H4 (cell line): ENCODE measurements at places on chromosomes 5 and 9.

GRCh38 chr5:121182788-121183490, 668.7 kb upstream of the FTMT start:
- no peak for DNase-seq

DNA sequence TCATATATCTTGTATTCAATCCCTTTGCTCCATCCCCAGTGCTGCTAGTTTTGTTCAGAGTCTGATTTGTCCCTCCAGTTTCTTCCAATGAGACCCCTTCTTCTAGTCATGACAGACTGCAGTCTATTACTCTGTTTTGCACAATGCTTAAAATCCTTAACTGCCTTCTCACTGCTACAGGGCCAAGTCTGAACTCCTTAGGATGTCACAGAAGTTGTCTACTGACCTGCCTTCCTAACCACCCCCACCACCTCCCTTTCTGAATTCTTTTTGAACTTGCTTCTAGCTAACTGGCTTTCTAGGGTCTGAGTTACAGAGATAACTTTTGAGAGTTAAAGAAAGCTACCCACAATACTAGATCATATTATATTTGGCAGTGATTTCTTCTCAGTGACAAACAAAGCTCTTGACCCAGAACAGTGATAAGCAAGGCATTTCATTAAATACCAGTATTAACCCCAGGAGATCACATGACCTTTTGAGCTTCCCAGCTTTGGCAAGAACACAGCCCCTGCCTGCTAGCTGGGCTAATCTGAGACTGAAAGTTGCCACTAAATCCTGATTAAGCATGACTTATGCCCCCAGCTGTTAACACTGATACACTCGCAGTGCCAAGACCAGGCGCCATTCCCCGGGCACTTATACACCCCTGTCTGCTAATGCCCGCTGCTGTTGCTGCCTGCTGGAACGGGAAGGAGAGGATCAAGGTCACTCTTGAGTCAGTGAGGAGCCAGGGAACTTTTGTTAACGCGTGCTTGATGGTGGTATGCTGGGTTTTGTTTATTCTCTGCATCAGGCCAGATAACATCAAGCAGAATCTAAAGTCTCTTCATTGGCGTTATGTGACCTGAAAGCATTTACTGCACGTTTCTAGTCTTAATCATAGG, 36.4 kb upstream of the ADAMTSL1 start:
- peak; percentile 36 for DNase-seq

- no peak for DNase-seq
These were observed 6.3 kb downstream of the DAPK1 start for GRCh38 chr9:87503927-87504326.

DNA sequence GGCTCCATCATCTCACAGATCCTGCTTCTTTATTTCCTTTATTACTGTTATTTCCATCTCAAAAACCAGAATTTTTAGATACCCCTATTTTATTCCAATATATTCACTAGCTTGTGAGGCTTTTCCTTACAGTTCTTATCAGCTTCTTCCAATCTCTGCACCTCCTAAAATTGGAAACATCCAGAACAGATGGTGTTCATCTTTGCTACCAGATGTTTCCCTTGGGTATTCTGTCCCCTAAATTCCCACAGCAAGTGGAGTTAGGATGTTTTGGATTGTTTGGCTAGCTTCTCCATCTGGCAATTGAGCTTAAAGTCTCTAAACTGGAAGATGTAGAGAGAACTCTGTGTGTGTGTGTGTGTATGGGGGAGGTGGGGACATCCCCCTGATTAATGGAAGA, 580.4 kb downstream of the DTWD2 start:
- no peak for DNase-seq

DNA sequence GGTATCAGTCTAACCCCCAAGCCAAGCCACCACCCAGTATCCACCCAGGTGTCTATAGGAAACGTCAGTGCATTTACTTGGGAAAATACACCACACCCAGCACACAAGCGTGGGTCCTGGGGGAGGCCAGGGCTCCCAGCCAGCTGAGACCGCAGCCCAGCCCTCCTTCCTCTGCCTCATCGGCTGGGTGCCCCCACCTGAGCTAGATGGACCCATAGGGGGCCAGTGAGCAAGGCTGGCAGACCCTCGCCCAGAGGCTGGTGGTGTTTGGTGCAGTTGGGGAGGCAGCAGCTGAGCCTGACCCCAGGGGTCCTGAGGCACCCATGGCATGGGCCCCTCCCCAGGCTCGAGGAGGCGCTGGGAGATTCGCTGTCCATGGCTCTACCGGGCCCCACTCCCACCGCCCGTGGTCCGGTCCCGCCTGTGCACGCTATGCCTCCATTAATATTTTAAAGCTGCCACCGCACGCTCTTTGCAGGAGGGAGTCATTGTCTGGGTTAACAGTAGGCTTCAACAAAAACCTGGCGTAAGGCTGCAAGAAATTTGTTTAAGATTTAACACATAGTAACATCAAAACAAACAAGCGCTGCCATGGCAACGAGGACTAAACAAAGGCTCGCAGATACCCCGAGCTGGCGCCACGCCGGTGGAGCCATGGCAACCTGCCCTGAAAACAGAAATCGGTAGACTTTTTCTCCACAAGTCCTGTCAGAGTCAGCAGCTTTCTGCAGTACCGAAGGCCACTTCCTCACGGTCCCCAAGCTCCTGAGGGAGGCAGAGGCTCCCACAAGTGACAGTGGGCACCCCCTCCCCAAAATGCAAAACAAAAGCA, 20.6 kb downstream of the TPPP start:
- peak; percentile 85 for DNase-seq

- peak; percentile 40 for DNase-seq
These were observed 47.7 kb downstream of the LIX1 start for GRCh38 chr5:97094579-97095317.

GRCh38 chr5:134086225-134086942, 28.1 kb upstream of the TCF7 start:
- DNase-seq: no peak

GRCh38 chr5:56493766-56494165, 260.6 kb upstream of the ANKRD55 start:
- no peak for DNase-seq

DNA sequence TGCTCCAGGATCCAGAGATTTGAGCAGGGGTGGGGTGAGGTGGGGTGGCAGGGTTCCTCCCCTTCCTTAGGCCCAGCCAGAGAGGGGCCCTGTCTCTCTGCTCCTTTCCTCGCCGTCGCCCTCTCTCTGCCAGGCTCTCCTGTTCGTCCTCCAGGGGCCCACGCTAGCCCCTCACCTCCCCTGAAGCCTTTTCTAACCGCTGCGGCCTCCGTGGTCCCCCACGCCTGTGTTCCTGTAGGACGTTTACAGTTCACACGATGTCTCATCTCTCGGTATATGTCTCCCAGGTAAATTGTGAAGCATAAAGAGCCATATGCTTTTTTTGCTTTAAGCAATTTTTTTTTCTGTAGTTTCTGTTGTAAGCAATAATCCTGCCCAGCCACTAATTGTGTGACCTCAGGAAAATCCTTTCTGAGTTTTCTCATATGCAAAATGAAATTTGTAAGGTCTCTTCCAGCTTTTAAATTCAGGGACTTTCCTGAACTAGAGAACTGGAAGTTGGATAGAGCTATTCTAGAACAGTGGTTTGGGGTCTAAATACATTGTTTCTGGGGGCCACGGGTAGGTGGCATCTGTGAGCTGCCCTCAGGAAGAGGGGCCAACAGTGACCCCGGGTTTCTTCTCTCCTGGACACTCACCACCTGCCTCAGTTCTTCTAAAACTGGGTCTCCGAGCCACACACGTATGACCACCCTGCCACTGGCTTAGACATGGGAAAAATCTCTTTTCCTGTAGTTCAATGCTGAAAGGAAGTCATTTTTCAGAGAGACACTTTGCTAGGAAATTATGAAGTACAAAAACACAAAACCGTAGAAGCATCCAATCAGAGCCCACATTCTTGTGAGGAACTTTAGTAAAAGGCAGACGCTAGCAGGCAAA, 50.2 kb upstream of the ZNF366 start:
- no peak for DNase-seq

- no peak for DNase-seq
These were observed 979.5 kb downstream of the MAT2B start for GRCh38 chr5:164484948-164485347.

- DNase-seq: no peak
These were observed 15.9 kb upstream of the SYNPO start for GRCh38 chr5:150624334-150625163.

- no peak for DNase-seq
These were observed 311.7 kb upstream of the ZNF608 start for GRCh38 chr5:125057912-125058826.

GRCh38 chr5:173729079-173729765, 112.8 kb upstream of the BOD1 start:
- DNase-seq: no peak

DNA sequence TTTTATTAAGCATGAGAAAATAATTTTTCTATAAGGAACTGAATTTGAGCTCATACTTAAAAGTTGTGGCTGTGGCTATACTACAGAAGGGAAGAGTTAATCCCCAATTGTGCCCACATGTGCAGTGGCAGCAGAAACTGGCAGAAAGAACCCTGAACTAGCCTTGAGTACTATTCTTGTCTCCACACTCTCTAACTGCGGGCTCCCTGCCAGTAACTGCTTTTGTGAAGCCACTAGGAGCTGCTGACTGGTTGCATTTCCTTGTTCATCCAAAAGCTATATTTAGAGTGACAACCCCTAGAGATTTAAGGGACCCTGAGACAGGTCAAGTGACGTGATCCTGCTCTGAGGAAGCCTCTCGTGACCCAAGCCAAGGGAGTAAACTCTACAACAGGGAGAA, 238.6 kb downstream of the ELAVL2 start:
- DNase-seq: no peak

GRCh38 chr5:149323210-149323609, 22.1 kb upstream of the GRPEL2 start:
- DNase-seq: no peak

DNA sequence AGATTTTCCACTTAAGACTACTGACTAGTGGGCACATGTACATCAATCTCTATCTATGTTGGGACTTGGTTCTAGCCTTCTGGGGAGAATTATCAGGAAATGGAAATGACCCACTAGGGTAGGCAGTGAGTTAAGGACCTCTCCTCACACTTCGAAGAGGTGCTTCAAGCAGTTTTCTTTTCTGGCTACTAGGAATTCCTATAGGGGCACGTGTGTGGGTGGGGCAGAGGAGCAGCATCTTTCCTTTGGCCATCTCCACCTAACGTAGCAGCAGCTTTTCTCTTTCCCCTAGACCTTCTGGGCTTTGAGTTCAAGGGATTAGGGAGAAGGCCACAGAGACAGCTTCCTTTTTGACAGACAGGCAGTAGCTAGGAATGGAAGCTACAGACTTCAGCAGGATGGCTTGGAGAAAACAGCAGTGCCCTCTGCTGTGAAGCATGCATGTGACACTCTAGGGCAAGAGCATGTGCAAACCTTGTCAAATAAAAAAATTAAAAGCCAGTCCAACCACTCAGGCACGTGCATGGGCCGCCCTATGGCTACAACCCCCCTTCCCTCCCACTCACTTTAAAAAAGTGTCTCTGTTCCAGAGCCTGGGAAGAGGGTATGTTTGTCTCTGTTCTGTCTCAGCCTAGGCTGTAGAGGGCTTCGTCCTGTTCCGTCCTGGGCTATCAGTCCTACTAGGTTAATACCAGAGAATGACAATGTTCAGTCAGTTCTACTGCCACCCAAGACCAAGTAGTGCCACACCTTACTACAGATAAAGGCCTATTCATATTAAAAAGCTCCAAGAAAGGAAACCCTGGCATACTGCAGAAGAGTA, 8.7 kb upstream of the GFRA3 start:
- DNase-seq: peak; percentile 43

- DNase-seq: no peak
These were observed 98.7 kb downstream of the CDK5RAP2 start for GRCh38 chr9:120481248-120481647.

DNA sequence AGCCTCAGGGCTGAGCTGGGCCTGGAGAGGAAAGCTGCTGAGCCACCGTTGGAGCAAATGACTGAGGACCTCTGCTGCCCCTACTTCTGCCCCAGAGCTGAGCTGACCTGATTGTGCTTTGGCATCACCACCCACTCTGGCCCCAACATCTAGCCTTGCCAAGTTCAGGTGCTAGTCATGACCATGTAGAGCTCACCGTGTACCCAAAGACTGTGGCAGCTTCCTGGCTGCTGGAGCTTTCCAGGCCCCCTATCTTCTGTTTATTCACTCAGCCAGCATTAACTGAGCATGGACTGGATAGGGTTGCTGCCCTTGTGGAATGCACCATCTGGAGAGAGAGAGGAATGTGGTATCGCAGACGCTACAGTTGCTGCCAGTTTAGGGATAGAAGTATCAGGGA, 49.1 kb downstream of the JADE2 start:
- DNase-seq: no peak

DNA sequence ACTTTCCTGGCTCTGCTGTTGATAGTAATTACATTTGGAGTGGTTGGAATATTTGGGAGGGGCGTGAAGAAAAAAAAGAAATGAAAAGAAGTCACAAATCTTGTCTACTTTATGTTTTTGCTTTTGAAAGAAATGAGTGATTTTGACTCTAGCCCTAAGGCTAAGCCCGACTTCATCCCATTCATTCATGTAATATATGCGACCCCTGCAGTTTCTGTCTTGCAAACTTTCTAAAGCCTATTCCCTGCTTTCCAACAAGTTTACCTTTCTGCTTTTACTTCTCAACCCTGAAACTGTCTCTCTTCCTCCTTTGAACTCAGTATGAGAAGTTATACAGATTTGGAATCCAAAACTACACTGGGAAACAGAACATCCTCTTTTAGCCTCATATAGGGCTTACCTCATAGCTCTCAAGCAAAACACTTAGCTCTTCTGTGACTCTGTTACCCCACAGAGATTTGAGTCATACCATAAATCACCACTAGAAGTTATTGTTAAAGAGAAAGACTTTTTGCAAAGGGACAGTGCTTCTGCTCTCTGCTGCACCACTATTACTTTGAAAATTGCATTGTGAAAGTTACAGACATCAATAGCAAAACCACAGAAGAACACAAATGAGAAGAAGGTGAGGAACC, 1.6 kb downstream of the CFAP95 start:
- no peak for DNase-seq

GRCh38 chr5:16869821-16870796, 66.0 kb downstream of the MYO10 start:
- DNase-seq: peak; percentile 75

DNA sequence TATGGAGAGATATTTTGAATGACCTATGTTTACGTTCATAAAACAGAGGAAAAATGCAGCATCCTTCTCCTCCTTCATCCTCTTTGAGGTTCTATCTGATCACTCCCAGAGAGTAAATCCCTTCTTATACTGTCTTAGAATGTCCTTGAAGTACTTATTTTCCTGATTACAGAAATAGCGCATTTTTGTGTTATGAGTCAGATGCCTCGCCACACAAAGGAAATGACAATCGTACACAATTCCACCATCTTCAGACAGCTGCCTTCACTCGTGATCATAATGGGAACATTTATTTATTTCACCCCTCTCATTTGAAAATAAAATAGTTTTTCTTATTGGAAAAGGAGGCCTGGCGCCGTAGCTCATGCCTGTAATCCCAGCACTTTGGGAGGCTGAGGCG, 2.4 kb upstream of the GLT6D1 start:
- DNase-seq: peak; percentile 32

DNA sequence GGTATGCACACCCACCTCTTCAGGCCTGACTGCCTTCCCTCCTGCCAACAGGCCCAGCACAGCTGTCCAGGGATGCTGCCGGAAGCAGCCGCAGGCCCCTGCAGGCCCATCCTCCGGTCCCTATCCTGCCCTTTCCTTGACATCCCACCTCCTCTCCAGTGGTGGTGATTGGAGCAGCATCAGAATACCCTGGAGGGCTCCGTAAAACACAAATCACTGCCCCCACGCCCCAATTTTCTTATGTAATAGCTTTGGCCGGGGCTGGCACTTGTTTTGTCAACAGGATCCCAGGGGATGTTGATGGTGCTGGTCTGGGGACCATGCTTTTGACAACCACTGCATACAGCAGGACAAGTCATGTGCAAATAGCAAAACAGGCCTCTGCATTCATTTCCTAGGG, 274.5 kb downstream of the GADD45G start:
- DNase-seq: no peak
